WERI-Rb-1 (cell line): ENCODE measurements at places on chromosomes 2 and 18.

DNA sequence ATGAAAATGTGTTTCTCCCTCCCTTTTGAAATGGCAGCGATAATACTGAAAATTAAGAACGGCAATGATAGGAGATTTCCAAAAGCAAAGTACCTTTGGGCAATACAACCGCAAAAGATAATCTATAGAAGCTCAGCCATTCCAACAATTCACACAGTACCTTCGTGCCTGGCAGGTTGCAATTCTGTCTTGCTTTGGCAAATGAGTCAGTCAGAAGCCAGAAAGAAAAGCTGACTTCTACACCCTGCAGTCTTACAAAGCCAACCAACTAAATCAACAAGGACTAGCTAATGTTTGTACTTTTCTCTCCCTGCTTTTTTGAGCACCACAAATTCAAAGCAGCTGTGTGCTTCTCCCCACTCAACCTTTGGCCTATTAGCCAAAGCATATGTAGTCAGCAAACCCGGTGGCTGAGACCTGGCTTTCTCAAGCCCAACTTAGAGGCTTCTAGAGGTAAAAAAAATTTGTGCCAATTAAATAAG is 25.7 kb upstream of the ID2 start:
- no peak for DNase-seq

DNA sequence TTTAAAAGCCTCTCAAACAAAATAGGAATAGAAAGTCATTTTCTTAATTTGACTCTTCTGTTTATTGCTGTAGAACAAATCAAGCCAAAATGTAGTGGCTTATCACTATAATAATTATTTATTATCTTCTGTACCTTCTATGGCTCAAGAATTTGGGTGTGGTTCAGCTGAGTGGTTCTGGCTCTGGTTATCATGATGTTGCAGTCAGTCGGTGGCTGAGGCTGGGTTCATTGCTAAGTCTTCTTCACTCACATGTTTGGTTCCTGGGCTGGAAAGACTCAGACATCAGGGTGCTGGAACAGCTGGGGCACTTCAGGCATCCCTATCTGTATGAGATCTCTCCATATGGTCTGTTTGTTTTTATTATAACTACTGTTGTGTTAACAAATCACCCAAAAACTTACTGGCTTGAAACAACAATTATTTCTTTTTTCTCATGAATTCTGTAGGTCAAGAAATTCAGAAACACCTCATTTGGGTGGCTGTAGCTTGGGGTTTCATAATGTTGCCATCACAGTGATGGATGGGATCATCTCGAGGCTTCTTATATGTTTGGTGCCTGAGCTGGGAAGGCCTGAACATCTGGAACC is 242.6 kb upstream of the FBXO11 start:
- DNase-seq = no peak

GRCh38 chr2:8479298-8479697 is 202.6 kb upstream of the ID2 start:
- no peak for DNase-seq

- DNase-seq = no peak
Observed at GRCh38 chr2:226790011-226790410, 9.6 kb downstream of the IRS1 start.

DNA sequence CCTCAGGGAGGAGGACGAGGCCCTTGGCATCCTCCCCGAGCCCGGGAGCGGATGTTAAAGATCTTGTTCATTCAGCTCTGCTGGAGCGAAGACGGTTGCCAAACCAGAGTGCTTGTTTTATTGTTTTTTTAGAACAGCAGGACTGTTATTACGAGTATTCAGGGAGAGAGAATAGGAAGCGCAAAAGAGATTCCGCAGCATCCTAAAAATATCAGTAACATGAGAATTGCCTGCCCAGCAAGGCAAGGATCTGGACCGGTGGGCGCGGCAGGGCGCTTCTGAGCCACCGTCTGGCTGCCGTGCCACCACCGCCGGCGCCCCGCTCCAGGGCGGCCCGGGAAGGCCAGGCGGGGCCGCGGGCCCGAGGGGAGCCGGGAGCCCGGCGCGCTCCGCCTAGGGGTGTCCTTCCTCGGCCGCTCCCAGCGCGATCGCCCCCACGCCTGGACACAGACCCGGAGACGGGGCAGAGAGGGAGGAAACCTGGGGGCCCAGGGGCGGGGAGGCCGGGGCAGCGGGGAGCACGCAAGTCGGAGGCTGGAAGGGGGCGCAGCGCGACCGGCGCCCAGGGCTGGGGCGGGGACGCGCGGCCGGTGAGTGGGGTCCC is 843 bp downstream of the CYS1 start:
- peak; percentile 52 for DNase-seq

DNA sequence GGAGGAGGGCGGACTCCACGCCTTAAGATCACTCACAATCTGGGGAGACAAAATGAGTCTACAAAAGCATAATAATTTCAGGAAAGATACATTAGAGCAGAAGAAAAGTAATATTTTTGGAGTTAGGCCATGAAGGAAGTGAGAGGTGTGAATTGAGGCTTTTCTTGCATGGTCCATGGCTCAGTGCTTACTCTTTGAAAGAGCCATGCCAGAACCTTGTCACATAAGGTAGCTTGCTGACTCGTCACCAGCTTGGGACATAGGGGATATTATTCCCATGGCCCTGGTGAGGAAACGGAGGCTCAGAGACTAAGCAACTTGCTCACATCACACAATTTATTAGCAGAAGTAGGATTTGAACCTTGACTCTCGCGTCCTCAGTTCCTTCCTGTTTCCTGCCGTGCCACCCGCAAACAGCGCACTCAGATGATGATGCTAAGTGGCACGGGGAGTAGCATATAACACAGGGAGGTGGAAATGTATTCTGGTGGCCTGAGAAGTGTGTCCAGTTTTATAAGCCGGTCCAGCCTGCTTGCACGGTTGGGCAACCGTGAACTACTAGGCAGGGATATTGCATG is 312.2 kb upstream of the EPAS1 start:
- no peak for DNase-seq

DNA sequence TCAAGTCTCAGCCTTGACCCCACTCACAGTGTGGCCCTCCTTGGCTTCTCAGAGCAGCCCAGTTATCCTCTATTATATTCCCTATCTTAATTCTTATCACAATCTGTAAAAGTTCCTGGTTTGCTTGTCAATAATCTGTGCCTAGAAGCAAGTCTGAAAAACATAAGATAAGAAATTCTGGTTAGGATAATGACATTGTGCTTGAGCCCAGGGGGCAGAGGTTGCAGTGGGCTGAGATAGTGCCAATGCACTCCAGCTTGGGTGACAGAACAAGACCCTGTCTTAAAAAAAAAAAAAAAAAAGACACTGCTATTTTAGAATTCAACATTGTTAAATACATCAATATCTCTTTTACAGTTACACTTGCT is 63.9 kb downstream of the TMEM131 start:
- DNase-seq = no peak

GRCh38 chr2:119771331-119771730 is 11.6 kb downstream of the PTPN4 start:
- DNase-seq = no peak

- DNase-seq = no peak
Observed at GRCh38 chr2:12199491-12200211, 453.2 kb downstream of the LPIN1 start.

DNA sequence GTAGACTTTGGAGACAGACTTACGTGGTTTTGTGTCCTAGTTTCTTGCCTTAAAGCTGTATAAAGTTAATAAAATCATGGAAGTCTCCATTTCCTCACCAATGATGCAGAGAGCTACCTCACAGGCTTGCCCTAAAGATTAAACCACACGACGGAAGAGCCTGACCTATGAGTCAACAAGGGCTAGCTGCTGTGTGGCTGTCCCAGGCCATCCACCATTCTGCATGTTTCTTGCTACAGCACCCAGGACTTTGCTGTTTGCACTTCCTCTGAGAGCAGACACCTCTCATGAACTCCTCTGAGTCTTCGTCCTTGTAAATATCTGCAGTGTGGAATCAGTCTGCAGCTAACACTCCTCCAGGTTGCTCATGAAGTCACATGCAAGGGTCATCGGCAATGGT is 160.0 kb upstream of the TRIB2 start:
- DNase-seq = no peak

- DNase-seq = no peak
Observed at GRCh38 chr2:6556755-6557154, 309.0 kb downstream of the CMPK2 start.

DNA sequence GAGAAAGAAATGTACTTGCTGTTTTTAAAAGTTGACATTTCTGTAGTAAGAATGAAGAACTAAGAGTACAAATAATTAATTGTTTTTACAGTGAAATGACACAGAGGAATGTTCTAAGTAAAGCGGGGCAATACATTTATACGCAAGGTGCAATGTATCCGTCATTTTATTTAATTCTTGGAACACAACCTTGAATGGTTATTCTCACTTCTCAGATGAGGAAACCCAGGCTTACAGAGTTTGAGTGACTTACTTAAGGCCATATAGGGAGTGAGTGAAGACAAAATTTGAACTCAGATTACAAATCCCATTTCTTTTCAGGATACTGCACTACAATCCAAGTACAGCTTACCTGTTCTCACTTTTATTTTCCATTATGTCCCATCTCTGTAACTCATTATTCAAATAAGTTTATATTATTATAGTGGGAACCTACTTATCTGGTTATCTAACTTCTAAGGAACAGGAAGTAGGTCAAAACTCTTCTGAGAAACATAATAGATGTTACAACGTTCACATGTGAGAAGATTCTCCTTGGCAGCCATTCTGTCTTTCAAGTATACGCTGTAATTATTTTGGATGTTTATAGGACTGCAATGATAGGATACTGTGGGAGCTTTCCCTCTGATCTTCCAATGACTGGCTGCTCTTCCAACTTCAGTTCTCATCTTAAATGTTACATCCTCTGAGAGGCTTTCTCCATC is 12.3 kb upstream of the STK17B start:
- DNase-seq = no peak

GRCh38 chr2:56456791-56457190 is 273.0 kb downstream of the CCDC85A start:
- no peak for DNase-seq

GRCh38 chr18:37710726-37711125 is 145.1 kb upstream of the CELF4 start:
- no peak for DNase-seq

GRCh38 chr2:132374551-132374950 is 42.1 kb upstream of the GPR39 start:
- no peak for DNase-seq

- no peak for DNase-seq
Observed at GRCh38 chr2:8709611-8710010, 27.8 kb downstream of the ID2 start.

DNA sequence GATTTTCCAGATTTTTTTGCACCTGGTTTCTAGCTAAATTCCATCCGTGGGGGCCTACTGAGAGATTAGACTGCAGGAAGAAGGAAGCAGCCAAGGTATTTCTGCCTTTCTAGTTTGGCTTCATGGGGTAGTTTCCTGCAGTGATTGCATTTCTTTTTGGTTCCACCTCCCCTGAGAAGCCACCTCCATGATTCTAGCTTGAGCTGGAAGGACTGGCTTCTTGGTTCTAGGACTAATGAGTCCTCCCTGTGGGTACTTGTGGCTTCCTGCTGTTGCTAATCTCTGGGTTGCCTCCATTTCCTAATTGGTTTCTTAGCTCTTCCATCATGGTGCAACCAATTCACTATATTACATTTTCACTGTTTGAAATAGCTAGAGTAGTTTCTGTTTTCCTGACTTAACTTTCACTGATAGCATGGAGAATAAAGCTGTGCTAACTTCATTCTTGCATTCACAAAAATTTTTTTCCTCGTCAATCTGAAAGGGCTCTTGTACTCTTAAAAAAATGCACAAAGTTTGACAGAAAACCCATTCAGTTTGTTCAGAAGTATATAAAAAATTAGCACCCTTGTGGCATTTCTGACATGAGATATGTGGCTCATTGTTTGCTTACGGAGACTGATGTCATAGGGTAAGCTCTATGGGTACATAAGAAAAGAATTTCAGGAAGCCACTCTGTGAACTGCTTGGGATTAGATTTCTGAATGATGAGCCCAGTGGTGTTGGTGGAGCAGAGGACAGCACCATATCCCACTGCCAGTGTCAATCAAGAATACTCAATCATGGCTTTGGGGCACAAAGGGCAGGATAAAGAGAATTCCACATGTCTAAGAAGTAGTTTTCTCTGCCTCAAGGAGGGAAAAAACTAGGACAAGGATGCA is 242.8 kb upstream of the RBMS1 start:
- DNase-seq = no peak

- peak; percentile 74 for DNase-seq
Observed at GRCh38 chr2:73984203-73984921, at the start of gene TET3. Gene TET3 (plus strand): TSS chr2:73984910. CDS start chr2:73986404, 1,494 bp downstream.

- DNase-seq = no peak
Observed at GRCh38 chr18:35635170-35635569, 53.6 kb downstream of the GALNT1 start.

DNA sequence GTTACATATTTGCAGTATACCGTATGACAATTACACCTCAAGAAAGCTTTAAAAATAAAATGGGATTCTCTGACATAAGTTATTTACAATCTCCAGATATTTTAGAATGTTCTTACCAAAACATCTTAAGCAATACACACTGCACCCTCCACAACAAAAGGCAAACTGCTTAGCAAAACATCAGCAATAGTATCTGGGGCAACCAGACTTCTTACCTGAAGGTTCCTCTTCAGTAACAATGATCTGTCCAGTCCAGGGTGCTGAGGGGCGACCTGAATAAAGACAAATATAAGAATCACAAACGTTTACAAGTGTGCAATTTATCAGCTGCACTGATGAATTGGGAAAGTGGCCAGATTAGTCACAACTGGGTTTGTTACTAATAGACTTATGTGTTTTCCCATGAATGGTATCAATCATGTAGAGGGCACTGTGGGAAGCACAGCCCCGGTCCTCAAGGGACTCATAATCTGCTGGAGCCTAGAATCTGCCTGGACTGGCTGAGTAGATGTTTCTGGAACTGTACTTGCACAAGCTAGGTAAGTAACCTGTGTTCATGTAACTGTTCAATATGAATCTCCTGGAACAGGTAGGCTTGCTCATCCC is 70.7 kb downstream of the MYOM1 start:
- DNase-seq = no peak

GRCh38 chr2:67616749-67617148 is 219.6 kb downstream of the ETAA1 start:
- DNase-seq = no peak

DNA sequence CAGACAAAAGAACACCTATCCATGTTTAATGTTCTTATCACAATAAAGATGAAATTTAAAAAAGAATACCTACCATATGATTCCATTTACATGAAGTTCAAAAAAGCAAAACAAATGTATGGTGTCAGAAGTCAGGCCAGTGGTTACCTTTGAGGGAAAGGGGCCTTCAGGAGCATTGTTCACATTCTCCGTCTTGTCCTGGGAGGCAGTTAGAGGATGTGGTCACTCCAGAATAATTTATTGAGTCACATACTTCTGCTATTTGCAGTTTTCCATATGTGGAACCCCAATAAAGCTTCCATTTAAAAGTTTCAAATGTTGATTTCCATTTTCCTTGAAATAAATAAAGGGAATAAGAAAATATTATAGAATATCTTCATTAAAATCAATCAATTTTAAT is 41.6 kb upstream of the POU3F3 start:
- no peak for DNase-seq

DNA sequence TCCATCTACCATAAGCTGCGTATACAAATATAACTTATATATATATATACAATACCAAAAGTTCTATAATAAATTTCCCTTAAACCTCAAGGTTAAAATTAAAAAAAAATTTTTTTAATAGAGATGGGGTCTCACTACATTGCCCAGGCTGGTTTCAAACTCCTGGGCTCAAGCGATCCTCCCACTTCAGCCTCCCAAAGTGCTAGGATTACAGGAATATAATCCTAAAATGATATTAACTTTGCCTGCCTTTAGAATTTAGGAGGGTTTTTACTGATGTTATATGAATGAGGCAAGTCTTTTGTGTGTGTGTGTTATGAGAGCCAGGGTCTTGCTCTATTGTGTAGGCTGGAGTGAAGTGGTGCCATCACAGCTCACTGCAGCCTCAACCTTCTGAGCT is 49.2 kb downstream of the HNRNPLL start:
- no peak for DNase-seq

GRCh38 chr18:42969366-42969765 is 146.1 kb downstream of the RIT2 start:
- no peak for DNase-seq
